ENCODE measurements at places on chromosomes 5 and 9.
A peak's percentile ranks its signal among the peaks of the same experiment; 100 is the strongest.

GRCh38 chr9:87678650-87679355 lies 47.1 kb upstream of the CTSL start:
- peak; percentile 80 for DNase-seq

GRCh38 chr5:18213666-18214065 lies 579.4 kb downstream of the TAF11L14 start:
- DNase-seq: no peak

DNA sequence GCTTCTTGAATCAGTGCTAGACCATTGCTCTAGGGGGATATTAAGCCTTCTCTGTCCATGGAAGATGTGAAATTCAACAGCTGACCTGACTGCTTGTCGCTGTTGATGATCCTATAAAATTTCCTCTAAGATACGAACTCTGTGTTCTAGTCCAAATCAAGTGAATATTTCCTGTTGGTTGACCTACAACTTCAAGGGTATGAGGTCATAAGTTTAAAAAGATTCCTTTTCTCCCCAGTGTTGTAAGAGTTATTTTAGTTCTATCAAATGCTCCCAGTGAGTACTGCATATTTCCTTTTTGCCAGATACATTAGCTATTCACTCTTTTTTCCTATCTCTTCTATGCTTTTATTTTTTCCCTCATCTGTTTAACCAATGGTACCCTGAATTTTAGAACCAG lies 102.9 kb upstream of the CCDC152 start:
- DNase-seq: no peak

DNA sequence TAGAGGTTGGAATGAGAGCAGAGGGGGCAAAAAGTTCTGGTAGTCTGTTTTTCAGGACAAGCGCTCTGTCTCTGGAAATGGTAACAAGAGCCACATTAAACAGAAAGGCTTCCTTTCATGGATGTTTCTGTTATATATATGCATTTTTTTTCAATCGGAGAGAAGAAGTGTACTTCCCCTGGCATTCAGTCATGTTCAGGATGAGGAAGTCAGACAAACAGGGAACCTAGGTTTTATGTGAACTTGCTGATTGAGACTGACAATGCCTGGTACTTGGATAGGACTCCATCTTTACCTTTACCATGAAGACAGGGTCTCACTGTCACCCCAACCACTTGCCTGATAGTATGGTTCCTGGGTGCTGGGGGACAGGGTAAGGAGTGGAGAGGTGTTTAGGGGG lies 30.1 kb upstream of the ZBED3 start:
- peak; percentile 38 for DNase-seq

DNA sequence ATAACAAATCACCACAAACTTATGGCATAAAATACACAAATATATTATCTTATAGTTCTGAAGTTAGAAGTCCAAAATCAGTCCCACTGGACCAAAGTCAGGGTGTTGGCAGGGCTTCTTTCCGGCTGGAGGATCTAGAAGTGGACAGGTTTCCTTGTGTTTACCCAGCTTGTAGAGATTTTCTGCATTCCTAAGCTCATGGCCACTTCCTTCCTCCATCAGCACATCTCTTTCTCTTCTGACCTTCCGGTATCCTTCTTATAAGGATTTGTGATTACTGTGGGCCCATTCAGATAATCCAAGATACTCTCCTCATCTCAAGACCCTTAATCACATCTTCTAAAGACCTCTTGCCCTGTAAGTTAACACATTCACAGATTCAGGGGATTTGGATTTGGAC lies 97.6 kb downstream of the RAB3C start:
- no peak for DNase-seq

DNA sequence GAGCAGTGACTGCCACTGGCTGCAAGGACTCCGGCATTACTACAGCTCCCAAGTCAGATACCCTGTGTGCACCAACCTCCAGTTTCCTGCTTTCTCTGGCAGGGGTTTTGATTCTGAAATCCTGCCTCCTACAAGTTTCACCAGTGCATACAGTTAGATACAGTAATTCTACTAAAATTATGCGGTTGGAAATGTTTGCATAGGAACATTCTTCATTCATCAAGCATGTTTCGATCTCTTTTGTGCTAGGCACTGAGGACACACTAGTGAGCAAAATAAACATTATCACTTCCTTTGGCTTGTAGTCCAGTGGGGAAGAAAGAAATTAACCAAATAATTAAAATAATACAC lies 152.2 kb downstream of the TMEM167A start:
- no peak for DNase-seq

GRCh38 chr9:75891771-75892215 lies 1.3 kb downstream of the PCSK5 start:
- DNase-seq: peak; percentile 15

DNA sequence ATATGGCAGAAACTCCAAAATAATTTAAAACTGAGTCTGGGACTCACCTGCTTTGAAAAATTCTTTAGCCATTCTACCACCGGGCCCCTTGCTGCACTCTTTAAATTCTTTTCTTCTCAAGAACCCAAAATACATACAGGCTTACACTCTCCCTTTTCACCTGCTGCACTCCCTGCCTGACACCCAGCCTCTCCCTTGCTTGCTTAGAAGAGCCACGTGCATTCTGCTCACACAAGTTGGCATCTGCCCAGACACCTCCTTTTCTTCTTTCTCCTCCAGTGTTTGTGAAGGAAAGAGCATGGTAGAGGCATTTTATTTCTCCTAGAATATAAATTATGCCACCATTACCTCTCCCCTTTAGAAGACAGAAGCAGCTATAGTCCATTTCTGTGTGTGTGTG lies 39.0 kb upstream of the AOPEP start:
- no peak for DNase-seq

- DNase-seq: no peak
These were observed 62.7 kb upstream of the NR5A1 start for GRCh38 chr9:124569942-124570341.

DNA sequence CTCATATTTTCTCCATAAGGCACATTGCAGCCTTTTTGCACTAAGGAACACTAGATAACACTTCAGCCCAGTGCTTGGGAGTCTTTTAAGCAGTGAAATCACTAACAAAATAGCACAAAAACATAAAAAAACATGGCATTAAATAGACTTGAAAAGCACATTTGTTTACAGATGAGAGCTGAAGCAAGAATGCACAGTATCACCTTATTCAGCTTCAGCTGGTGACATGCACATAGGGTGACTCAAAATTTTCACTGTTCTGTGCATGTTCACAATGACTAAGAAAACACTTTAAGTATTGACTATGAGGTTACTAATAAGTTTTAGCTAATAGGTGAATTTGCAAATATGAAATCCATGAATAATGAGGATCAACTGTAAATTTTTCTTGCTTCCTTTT lies 293.9 kb upstream of the TARS1 start:
- DNase-seq: no peak

- DNase-seq: no peak
These were observed 26.7 kb upstream of the IRX4 start for GRCh38 chr5:1909346-1909985.

- DNase-seq: no peak
These were observed 586.9 kb upstream of the BRINP1 start for GRCh38 chr9:119956111-119956510.
